Activated CD4-positive, alpha-beta T cell treated with anti-CD3 and anti-CD28 coated beads, Interleukin-2, amount 50 U/mL, for 24 hours (primary cell): ENCODE measurements at places on chromosomes 6 and 20.

- no peak for DNase-seq
Measured at GRCh38 chr6:29813809-29814208, 13.8 kb upstream of the HLA-G start.

DNA sequence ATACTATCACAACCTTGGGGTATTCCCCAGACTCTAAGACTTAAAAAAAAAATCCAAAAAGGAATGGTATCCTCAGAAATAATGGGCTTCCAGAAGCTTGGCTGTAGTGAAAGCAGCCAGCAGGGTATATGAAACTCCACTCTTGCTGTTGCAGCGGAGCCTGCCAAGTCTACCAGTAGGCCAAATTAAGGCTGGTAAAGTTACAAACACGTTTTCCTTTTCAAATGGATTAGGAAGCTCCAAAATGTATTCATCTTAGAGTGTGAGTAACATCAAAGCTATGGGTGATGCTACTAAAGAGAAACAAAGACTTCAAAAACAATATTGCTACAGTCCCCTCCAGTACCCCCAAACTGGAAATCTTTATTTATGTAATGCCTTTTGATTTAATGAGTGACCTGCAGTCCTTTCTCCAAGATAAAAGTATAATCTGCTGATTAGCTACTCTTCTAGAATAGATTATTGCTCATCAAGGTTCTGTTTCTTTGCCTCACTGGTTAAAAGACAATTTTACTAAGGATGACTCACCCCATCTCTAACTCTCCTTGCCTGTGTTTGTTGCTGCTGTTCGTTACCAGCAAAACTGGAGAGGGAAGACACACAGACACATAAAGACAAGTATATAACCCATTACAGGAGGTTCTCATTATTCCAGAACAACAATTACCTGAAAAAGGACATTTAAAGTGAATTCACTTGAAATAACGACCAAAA, 84.9 kb downstream of the BTBD9 start:
- no peak for DNase-seq

GRCh38 chr6:80466981-80467380, 360.5 kb downstream of the BCKDHB start:
- DNase-seq: no peak

GRCh38 chr20:35523298-35523888, 6.1 kb downstream of the C20orf173 start:
- DNase-seq: no peak

DNA sequence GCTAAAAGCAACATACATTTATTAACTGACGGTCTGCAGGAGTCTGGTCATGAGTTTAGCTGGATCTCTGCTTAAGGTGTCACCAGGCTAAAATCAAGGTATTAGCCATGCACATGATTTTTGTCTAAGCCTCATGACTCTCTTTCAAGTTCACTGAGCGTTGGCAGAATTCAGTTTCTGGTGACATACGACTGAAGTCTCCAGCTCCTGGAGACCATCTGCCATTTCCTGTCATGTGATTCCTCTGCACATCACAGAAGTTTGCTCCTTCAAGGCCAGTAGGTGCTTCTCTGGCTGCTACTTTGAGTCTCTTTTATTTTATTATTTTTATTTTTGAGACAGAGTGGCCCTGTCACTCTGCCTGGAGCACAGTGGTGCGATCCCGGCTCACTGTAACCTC, 148.4 kb upstream of the EYA4 start:
- no peak for DNase-seq

- DNase-seq: no peak
Measured at GRCh38 chr6:16028966-16029365, 99.9 kb upstream of the MYLIP start.

DNA sequence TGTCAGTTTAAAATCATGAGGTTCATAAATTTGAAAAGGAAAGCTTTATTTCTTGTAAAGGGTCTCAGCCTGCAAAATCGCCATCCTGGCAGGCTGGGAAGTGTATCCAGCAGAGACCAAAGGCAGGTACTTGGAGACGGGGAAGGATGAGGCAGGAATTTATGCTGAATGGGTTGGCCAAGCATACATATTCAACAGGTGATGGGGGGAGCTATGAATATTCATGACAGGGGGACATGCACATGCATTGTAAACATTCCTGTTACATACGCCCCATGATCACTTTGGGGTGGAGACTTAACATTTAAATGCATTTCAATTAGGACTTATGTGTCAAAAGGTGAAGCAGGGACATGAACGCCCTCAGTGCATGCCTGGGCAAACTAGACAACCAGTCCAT, 9.8 kb upstream of the SLC22A1 start:
- no peak for DNase-seq

DNA sequence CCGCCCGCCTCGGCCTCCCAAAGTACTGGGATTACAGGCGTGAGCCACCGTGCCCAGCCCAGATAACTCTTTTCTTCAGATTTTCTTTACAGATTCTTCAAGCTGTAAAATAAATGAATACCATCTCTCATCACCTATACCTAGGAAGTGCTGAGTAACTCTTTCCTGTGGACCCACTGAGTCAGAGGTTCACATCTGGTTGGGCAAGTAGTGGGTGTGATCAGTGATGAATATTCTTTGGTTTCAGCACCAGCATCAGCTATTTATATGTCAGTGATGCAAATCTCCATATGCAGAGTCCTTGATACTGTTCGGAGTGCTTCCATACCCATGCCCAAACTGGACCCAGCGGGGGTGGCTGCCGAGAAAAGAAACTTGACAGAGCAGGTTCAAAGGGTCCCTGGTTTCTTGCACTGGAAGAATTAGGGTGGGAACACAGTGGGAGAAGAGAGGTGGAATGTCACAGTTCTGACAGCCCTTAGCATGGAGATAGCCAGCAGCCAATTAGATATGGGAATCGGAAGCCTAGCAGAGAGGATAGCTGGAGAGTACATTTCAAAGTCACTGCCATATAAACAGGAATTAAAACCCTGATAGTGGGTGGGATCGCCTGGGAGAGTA, 64.9 kb upstream of the DDR1 start:
- peak; percentile 80 for DNase-seq

DNA sequence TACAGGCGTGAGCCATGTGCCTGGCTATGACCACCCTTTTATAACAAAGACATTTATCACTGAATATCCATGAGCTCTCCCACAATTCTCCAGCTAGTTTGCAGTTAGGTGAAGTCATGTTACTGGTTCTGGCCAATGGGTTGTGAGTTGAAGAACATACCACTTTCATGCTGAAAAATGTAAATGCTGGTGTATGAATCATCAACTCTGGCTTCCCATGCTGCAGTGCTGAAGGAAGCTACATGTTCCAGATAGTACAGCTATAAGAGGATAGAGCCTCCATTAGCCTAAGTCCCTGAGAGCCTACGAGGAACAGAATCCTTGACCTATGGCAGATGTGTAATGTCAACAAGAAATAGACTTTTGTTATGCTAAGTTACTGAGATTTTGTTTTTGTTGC, 180.4 kb downstream of the BTBD9 start:
- no peak for DNase-seq

DNA sequence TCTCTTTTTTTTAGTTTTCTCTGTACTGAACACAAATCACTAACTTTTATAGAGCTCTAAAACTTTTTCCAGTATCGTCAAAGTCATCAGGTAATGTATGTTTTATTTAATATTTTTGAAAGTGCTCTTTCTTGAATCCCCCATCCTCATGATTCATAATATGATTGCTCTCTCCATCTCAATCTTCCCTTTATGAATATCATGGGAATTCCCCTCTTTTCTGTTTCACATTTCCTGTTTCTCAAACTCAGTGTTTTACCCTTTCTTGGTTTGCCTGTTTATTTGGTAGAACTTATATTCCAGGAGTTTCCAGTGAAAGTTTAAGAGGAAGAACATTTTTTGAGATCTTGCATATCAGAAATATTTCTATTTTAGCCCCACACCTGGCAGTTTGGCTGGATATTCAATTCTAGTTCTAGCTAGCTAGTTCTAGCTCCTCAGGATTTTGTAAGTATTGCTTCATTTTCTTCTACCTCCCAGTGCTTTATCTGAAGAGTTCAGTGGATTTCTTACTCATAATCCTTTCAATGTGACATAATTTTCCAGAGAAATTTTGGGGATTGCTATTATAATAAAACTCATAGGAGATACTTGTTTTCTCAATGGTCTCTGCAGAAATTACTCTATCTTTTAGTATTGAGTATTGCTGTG, 6.1 kb upstream of the C6orf58 start:
- DNase-seq: no peak

- no peak for DNase-seq
Measured at GRCh38 chr20:33790566-33790965, 20.6 kb upstream of the CHMP4B start.

DNA sequence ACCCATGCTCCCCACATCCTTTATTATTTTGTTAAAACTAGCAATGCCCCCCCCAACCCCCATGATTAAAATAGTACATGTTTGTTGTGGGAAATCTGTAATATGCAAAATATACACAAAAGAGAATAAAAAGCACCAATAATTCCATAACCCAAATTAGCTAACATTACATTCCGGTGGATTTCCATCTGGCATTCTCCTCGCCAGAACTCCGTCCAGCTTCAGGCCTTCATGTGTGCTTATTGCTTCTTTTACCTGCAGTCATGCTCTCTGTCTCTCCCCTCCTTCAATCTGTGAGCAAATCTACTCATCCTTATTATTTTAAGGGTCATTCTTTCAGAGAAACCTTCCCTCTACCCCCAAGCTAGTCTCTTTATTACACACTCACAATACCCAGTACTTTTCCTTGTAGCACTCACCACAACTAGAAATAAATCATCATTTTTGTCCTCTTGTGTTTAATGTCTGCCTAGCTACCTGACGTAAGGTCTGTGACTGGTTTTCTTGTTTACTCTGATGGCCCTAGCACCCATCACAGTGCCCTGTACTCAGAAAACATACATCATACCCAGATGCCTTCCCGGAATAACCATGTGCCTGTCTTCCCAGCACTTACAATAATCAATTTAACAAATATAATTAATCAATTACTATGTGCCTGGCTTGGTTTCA, 25.6 kb upstream of the IER3 start:
- DNase-seq: no peak
